ENCODE measurements at places on chromosomes 4 and X.

DNA sequence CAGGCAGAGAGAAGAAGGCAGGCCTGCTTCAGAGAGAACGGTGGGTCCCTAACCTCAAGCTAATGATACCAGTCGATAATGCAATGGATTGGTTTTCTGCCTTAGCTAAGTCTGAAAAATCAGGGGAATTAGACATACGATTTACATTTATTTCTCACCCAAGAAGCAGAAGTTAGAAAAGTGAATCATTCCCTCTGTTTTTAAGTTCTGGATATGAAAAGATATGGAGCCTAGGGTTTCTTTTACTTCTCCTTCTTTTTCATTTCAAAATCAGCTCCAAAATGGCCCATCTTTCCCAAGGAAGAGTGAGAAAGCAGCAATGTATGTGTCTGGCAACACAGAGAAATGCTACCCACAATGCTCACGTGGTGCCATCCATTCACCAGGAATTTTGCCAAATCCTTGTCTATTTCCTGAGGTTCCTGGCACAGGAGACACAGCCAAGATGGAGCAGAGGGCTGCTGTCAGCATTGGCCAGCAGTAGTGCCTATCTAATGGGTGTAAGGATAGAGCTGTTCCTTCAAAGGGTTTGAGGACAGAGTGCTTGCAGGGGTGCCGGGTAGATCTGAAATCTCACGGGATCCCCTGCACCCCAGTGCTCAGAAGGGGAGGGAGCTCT, 231.5 kb downstream of the MAML3 start:
- DNase-seq: no peak

DNA sequence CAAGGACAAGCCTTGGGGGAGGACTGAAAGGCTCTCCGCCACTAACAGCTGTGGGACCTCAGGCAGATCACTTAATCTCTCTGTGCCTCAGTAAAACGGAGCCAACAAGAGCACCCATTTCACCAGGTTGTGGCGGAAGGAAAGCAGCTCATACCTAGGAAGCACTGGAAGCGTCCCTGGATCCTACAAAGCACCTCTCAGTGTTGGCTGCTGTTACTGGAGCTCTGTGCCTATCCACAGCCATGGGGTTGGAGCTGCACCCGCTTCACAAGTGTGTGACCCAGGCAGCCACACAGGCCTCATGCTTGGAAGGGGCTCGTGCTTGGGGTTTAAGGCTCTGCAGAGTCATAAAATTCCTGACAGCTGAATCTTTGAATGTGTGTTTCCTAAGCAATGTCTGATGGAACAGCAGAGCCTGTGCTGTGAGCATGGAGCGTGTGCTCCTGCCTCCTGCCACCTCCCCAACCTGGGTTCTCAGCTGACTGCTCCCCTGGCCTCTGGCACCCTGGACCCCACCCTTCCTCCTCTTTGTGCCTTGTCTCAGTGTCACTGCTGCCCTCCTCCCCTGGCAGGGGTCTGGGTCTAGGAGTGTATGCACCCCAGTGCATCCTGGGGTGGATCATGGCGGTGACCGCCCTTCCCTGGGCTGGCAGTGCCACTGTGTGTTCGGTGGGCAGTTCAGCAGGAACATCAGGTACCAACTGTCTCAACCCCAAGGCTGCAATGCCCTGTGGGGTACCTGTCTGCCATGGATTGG, 14.4 kb upstream of the MAN2B2 start:
- no peak for DNase-seq

GRCh38 chrX:94288325-94288724, 614.3 kb downstream of the FAM133A start:
- peak; percentile 10 for DNase-seq

DNA sequence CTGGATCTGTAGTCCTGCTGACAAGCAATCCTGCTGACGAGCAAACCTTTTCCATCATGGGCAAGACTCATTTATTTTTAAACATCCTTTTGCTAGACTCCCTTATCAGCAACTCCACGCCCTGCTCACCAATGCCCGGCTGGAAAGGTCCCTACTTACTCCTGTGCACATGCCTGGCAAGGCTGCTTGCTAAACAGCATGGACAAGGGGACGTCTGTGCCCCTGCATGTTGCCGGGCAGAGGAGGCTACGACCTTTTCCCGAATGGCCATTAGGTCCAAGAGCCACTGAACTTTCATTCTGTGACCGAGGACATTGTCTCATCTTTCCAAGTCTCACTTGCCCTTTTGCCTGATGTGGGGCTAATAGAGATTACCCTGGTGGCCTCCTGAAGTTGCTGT, 98.6 kb downstream of the MGST2 start:
- DNase-seq: no peak

GRCh38 chrX:18455384-18455783, 30.0 kb downstream of the CDKL5 start:
- DNase-seq: no peak

DNA sequence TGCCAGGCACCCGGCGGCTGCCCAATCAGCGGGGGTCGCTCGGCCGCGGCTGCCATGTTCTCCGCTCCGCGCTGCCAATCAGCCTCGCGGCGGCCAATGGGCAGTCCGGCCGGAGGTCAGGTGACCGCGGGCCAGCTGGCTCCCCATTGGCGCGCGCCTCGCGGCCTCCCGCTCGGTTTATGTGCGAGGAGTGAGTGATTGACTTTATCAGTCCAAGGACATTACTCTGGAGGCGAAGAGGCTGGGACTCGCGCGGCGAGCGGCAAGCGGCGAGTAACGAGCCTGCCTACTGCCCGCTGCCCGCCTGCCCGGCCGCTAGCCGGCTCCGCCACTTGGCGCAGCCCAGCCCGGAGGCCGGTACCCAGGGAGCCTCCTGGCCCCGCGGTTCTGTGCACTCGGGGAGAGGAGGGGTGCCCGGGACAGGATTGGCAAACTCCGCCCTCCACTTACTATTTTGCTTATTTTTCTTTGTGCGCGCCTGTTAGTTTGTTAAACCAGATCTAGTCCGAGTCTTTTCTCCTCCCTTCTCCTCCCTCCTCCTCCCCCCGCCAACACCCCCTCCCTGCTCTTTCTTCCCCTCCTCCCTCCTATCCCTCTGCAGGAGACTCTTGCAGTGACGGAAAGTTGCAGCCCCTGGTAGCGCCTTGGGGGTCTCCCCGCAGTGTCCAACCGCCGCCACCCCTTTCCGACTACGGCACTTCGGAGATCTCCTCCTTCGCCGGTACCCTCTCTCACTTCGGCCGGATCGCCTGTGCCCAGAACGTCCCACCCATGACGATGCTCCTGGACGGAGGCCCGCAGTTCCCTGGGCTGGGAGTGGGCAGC, at the start of gene ZIC3:
ZIC3 (plus strand) TSS at position 207 of the 825 bp plus-strand sequence; CDS start at position 772, 565 bp downstream.
- peak; percentile 88 for DNase-seq

GRCh38 chr4:26175006-26175786, 145.6 kb upstream of the RBPJ start:
- no peak for DNase-seq

DNA sequence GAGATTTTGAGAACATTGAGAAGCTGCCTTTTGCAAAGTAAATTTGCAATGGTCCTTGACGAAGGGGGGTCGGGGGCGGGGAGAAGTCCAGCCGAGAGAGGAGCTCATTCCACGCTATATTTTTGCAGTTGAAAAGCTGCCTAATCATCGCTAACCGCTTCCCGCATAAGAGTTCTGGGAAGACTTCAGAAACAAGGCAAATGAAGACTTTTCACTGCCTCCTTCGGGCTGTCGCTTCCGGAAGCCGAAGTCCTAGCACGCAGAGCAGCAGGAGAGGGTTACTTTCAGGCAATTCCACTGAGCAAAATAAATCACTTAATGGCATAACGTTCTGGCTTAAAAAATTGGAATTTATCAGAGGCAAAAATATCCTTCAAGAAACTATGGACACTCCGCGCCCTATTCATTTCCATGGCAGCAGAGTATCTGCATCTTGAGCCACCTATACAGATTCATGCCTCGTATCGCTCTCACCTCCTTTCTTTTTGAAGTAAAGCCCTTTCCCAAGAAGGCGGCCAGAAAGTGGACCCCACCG, 2.6 kb upstream of the LRAT start:
- peak; percentile 20 for DNase-seq

GRCh38 chr4:148044089-148044911, 312.4 kb downstream of the ARHGAP10 start:
- no peak for DNase-seq

DNA sequence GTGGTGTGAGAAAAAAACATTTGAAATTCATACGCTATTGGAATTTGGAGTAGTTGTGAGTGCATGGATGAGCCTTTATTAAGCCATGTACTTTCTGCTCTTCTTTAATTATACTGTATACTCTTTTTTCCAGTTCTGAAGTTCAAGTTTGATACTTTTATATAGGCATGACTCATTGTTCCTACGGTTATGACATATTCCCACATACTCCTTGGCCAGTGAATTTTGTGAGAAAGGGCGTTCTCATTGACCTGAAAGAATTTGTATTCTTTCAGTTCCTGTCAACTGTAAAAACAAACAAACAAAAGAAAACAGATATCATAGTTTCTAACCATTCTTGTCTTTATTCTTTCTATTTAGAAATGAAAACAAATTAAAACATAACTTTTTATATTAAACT, 407.3 kb downstream of the MAPK10 start:
- DNase-seq: no peak

DNA sequence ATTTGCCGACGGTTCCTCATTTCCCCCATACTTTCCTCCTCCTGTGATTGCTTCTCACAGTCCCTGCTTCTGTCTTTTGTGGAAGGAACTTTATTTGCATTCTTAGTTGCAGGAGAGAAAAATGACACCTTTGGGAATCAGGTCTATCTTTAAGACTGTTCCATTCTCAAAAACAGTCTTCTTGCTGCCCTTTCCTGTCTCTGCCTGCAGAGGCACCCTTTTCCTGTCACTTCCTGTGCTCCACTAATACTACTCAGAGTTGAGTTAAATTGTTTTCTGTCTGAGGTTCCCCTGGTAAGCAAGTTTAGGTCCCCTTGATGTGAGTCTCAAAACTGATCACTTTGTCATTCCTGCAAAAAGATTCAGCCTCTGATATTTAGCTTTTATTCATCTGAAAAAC, 208.8 kb upstream of the CLNK start:
- DNase-seq: peak; percentile 36

GRCh38 chr4:150624055-150624454, 42.1 kb downstream of the MAB21L2 start:
- DNase-seq: no peak

- DNase-seq: no peak
Observed at GRCh38 chr4:80033581-80033980, 39.4 kb downstream of the ANTXR2 start.

DNA sequence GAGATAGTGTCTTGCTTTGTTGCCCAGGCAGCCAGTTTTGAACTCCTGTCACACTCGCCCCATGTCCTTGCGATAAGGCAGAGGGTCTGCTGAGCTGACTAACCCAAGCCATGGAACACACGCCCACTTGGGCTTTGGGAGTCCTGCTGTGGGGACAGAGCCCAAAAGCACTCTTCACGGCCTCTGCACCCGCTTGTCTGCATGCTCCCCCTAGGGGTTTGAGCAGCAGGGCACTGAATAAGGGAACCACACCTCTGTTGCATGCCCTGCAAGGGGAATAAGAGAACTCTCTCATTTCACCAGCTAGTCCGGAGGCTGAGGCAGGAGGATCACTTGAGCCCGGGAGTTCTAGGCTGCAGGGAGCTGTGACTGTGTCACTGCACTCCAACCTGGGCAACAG, 166.0 kb downstream of the STAG2 start:
- DNase-seq: no peak

DNA sequence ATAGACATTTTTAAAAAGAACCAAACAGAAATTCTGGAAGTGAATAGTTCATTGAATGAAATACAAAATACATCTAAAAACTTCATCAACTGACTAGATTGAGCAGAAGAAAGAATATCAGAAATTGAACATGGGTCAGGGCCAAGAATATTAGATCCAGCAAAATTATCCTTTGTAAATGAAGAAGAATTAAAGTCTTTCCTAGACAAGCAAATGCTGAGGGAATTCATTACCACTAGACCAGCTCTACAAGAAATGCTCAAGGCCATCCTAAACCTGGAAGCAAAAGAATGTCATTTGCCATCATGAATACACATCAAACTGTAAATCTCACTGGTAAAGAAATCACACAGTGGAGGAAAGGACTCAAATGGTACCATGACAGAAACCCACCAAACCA, 72.7 kb upstream of the RPL34 start:
- no peak for DNase-seq

DNA sequence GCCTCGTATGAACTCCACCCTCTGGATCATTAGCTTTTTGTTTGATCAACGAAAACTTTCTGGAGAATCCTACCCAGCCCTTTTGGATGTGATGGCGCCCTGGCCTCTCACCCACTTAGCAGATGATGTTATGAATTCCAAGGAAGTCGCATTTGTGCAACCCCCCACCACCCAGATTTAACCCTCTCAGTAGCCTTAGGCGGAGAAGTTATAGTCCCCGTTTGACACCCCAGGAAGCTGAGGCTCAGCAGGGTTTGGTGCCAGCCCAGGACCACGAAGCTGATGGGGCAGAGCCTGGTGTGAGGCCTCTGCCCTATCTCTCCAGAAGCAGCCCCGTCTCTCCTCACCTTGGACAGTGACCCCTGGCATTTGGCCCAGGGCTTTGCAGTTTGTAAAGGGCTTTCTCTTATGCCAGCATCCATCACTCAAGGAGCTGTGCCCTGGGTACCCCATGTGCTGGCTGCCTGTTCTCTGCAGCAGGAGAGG, 1.0 kb downstream of the WFS1 start:
- no peak for DNase-seq

DNA sequence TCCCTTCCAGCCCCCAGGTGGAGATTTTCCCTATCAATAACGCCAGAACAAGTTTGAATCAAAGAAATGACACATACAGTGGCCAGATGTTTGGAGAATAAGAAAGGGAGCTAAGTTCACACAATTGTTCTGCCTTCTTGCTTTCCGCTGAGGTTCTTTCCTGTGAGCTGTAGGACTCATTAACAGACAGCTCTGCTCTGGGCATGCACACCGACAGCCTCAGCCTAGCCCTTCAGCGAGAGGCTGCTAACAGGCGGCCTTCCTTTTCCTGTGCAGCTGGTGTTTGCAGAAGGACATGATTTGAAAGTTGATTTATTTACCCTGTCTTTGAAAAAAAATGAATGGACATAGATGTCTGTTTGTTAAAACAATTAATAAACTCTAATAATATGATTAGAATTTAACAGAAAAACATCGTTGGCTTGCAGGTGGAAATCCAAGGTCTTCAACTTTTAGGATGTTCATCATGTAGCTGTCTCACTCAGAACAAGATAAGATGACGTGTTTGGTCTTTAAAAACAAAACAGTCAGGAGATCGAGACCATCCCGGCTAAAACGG, 183.3 kb downstream of the KDR start:
- peak; percentile 33 for DNase-seq

DNA sequence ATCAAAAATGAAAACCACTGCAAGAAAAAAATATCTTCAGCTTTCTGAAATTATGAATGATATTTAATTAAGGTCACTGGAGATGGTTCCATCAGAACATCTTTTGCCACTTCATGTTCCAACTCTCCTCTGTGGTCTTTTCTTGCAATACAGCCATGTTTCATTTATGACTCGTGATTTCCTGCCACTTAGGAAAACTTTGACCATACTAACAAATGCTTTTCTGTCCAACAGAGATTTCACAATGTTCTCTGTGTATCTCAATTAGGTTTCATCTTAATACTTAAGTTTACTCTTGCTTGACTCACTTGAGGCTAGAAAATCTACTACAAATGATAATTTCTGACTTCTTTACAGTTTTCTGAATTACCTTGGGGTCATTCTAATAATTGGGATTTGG, 330.9 kb downstream of the CXXC4 start:
- DNase-seq: no peak

GRCh38 chr4:1374706-1375045, 27.7 kb downstream of the UVSSA start:
- no peak for DNase-seq
